Activated gamma-delta T cell treated with anti-CD3 and anti-CD28 coated beads, Interleukin-2, amount 50 U/mL, for 16 hours (primary cell): ENCODE measurements at places on chromosomes 7 and 10.
A peak's percentile ranks its signal among the peaks of the same experiment; 100 is the strongest.

- no peak for DNase-seq
These were observed 175.1 kb downstream of the COBL start for GRCh38 chr7:51141451-51142003.

- no peak for DNase-seq
These were observed 95.5 kb downstream of the UBE3C start for GRCh38 chr7:157234271-157234670.

GRCh38 chr7:55775051-55775420 lies 87.5 kb downstream of the SEPTIN14 start:
- DNase-seq = no peak

- peak; percentile 2 for DNase-seq
These were observed 45.1 kb downstream of the DPY19L1 start for GRCh38 chr7:34991938-34992840.

DNA sequence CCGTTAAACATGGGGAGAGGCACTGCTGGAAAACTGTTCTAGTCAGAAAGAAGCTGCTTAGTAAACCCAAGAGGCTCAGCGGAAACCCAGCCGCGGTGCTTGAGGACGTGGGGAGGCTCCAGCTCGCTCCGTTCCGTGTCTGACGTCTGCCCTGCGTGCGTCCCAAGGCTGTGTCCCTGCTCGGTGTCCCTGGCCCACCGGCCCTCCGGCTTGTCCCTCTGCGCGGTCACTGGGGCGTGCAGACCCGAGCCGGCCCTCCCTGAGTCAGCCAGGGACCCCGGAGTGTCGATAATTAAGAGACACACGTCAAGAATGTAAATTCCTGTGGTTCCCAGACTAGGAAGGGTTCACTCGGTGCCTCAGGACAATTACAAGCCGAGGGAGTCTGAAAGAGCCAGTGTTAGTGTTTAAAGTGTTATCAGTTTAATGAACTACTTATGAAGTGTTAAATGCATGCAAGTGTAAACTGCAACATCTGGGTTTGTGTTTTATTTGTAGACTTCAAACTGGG lies 98.9 kb downstream of the WDR11 start:
- DNase-seq = no peak

DNA sequence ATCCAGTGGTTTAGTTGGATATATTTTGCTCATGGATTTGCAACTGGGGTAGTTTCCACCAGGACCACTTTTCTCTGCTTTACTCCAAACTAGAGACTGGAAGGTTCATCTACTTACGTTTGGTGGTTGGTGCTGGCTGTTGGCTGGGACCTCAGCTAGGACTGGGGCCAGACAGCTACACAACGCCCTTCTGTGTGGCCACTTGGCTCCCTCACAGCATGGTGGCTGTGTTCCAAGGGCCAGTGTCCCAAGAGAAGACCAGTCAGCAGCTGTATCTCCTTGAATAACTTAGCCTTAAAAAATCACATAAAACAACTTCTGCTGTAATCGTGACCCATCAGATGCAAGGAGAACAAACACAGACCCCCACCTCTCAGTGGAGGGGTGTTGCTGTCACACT lies 4.2 kb upstream of the KCNH2 start:
- DNase-seq = no peak

DNA sequence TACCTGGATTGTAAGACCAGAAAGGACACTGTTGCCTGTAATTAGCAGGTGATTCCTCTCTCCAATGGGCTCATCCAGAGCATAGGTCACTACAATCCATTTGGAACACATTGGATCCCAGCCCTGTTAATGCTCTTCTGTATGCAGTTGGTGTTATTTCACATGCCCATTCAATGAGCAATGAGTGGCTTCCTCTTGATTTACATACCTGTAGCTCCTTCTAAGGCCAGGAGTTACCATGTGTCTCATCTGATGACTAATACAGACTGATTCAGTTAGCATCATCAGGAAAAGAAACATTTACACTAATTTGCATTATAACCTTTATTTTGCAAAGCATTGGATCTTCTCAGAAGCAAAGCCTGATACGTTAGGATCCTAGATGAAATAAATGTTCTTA lies 83.1 kb upstream of the NPVF start:
- DNase-seq = no peak

- DNase-seq = no peak
These were observed 352.0 kb upstream of the AKR1E2 start for GRCh38 chr10:4473977-4474376.

DNA sequence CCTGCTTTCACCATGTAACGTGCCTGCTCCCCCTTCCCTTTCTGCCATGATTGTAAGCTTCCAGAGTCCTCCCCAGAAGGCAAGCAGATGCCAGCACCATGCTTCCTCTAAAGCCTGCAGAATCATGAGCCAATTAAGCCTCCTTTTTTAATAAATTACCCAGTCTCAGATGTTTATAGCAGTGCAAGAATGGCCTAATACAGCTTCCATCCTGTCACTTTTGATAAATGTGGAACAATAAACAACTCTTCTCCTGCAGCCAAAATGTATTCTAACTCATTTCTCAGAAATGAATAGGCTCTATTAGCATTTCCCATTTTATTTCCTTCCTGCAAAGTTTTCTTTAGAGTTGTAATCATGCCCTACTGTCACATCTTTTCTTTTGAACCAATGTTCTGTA lies 43.4 kb downstream of the C7orf25 start:
- DNase-seq = no peak

DNA sequence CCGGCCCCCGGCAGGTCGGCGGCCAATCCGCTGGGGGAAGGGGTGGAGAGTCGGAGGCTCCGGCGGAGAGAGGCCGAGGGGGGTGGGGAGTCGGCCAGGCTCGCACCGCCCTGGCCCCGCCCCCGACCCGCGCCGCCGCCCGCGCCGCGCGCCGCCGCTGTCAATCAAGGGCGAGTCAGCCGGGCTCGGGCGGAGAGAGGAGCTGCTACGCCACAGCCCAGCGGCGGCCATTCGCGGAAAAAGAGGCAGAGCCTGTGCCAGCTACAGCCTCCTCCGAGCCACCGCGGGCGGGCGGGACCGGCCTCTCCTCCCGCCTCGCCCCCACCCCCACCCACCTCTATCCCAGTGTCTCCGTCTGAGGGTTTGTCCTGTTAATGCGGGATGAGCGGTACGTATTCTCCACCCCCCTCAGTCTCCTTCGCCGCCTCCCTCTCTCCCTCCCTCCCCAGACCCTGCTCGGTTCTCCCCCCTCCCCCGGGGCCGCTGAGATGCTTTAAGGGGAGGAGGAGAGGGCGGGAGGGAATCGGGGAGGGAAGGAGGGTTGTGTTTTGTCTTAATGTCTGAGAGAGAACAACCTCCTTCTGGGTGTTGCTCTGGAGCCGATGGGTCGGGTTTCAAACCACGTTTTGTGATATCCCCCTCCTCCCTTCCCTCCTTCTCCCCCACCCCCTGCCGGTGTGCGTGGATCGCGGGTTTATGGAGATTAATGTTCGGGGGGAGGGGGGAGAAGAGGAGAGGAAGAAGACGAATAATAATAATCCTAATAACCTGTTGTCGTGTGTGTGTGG lies at the start of gene SP4:
Gene SP4 (plus strand): TSS at position 213 of the 788 bp plus-strand sequence. CDS start 169 bp downstream, at position 382.
- peak; percentile 93 for DNase-seq

DNA sequence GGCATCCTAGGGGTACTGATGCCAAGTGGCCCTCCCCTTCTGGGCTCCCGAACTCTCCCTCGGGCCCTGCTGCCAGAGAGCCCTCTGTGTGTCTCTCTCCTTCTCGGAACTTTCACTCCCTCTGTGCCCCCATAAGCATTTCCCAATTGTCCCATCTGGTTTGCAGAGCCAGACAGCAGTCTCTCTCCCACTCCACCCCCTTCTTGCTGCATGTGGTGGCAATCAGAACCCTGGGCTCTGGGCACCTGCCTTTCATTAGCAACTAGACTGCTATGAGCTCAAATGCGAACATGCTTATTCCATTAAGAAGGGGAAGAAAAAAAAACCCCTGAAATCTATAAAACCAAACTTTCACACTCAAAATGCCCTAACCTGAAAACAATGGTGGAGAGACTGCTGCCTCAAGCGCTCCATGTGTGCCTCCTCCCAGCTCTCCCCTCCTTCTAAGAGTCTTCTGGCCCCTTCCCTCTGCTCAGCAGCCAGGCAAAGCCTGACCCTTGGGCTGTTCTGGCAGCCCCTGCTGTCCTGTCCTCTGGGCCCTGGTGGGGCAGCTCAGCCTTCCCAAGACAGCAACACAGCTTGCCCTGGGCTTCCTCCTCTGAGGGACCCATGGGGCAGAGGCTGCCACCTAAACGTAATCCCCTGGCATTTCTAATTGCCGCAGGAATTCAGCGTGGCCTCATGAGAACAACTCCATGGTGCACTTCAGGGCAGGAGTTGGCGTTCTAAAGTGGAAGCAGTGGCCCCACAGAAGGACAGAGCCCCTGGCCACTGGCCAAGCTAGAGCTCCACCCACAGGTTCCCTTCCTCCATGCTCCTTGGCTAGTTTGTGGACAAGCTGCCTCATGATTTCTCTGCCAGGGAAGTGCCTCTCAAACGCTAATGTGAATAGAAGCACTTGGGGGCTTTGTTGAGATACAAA lies 415.4 kb downstream of the PLXNA4 start:
- no peak for DNase-seq

DNA sequence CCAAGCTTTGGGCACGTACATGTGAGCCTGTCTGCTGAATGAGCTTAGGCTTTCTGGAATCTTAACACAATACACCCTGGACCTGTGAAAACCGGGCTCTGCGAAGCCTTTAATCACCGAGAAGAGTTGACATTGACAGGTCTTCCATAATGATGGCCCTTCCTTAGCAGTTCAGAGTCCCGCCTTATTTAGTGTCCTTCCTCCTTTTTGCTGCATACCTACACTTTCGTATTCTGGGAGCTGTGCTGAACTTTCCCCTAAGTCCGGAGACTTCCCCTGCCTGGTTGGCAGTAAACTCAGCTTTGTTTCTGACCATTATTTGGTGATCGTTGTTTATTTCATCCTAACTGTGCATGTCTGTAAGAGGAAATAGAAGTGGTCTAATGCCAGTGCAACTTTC lies 212.0 kb downstream of the CAMK1D start:
- DNase-seq = no peak

DNA sequence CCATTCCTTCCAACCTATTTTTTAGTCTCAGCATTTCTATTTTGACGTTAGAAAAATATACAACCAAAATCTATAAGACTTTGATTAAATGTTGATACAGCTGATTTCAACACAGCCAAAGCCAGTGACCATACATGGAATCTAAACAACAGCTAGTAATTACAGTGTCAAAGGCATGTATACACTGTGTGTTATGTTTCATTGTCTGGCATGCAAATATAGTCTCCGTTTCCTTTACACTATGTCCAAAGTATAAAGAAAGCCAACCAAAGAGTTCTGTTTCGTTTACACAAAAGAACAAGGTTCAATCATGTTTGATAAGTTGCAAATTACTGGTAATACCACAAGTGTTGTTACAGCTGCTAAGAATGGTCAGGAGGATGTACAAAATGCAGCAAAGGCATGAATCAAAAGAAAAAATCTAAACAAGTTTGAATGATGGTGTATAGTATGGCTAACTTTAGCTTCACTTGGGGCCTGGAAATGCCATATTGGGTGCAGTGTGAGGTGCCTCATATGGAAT lies 268.3 kb upstream of the FERD3L start:
- no peak for DNase-seq

GRCh38 chr7:31741852-31742251 lies 54.8 kb downstream of the PPP1R17 start:
- DNase-seq = no peak

DNA sequence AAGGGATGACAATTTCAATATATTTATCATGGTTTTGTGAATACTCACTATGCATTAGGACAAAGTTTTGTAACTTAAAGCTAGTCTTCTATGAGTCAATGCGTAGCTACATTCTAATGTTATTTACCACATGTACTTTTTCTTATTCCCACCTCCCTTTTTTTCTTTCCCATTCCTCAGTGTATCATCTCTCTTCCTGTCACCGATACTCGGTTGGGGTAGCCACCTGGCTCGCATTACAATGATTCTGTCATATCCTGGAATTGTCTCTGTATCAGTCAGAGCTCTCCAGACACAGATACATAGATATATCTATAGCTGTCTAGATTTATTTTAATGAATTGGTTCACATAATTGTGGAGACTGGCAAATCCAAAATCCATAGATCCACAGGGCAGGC lies 9.8 kb upstream of the RALA start:
- no peak for DNase-seq

GRCh38 chr7:486216-486743 lies 33.4 kb downstream of the PDGFA start:
- no peak for DNase-seq

DNA sequence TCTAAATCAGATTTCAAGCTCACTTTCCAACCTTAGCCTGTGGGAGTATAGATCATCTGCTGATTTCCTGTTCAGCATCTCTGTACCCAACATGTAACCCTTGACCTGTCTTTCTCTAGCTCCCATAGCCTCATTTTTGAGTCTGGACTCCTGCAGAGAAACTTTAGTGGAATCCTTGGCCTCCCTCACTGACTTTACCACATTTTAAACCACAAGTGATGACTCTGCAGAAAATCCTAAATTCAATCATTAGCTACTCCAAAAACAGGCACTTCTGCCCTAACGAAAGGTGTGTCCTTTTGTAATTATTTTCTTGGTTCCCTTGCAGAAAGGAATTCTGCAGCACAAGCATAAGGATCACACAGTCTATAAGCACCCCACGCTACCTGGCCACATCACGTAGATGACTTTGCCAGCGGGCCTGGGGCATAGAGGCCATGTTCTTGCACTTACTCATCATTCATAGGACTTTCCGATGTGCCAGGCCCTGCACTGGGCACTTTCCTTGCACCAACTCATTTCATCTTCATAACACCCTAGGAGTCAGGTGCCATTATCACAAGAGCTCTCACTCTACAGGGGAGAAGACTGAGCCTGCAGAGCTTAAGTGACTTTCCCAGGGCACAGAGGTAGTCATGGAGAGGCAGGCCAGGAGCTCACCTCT lies 57.2 kb upstream of the OPALIN start:
- no peak for DNase-seq

GRCh38 chr7:46527360-46527759 lies 606.3 kb upstream of the IGFBP3 start:
- DNase-seq = no peak
